ENCODE measurements at places on chromosomes 12 and 14. TPM values are rescaled to one million over a fixed set of nuclear protein-coding genes. Genes with fewer than 3 reads are reported as not detected.
A peak's percentile ranks its signal among the peaks of the same experiment; 100 is the strongest.

Gene PPP1R36
- 0.37 TPM for polyA plus RNA-seq

Gene KRT72
- not detected for polyA plus RNA-seq

Gene EP400
- polyA plus RNA-seq = 3.4 TPM

Gene NDUFB1
- polyA plus RNA-seq = 569 TPM

Gene HAL
- polyA plus RNA-seq = 0.02 TPM

Gene OR5AU1
- polyA plus RNA-seq = not detected

Gene ATL1
- 14.3 TPM for polyA plus RNA-seq

Gene MANSC4
- polyA plus RNA-seq = not detected

Gene AGAP2
- 0.02 TPM for polyA plus RNA-seq

Gene TAS2R9
- polyA plus RNA-seq = not detected

Gene EML1
- 25.5 TPM for polyA plus RNA-seq

Gene GAS2L3
- 20.3 TPM for polyA plus RNA-seq

DNA sequence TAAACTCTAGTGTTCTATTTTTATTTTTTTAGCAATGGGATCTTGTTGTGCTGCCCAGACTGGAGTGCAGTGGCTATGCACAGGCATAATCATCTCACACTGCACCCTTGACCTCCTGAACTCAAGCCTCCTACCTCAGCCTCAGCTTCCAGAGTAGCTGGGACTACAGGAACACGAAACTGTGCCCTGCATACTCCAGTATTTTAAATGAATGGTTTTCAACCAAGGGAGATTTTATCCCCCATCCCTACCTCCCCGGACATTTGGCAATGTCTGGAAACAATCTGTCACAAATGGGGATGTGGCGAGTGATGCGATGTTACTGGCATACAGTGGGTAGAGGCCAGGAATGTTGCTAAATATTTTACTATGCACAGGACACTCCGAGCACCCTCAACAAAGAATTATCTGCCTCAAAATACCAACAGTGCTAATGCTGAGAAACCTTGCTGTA is 2.1 kb downstream of the CBX5 start:
- peak; percentile 61 for DNase-seq

GRCh38 chr14:53953828-53954550 is 2.6 kb downstream of the BMP4 start:
- peak; percentile 50 for DNase-seq

GRCh38 chr14:75425446-75425845 is 2.4 kb upstream of the JDP2 start:
- no peak for DNase-seq

DNA sequence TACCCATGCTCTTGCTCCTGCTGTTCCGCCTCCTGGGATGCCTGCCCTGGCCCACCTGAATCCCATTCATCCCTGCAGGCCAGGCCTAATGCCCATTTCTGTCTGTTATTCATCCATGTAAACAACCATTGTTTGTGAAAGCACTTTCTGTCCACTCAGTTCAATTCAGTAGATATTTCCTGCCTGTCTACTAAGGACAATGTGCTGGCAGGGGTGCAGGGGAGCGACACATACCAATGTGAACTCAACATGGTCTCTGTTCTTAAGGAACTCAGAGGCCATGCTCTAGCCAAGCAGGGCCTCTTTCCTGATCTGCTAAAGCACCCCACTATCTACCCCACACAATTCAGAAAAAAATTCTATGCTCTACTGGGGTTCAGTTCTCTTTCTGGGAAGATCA is 88.5 kb upstream of the ZFP36L1 start:
- DNase-seq = no peak

- DNase-seq = no peak
These were observed 9.4 kb downstream of the SLC6A13 start for GRCh38 chr12:253116-253831.

GRCh38 chr14:28779456-28779855 is 12.9 kb downstream of the FOXG1 start:
- no peak for DNase-seq

DNA sequence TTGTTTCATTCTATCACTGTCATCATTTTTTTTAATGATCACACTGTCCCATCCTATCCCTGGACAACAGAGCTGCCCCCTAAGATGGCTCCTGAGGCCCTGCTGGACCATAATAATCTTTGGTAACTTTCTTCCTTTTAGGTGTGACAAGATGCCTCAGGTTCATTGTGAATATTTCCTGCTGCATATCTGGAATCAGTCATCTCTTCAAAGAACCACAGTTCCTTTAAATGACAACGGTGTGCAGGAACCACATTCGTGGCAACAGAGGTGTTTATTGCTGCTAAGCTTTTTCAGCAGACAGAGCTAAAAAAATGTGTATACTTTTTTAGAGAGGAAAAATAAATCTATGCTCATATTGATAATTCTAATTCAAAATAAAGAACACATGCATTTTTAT is 312.9 kb downstream of the MED13L start:
- DNase-seq = no peak

DNA sequence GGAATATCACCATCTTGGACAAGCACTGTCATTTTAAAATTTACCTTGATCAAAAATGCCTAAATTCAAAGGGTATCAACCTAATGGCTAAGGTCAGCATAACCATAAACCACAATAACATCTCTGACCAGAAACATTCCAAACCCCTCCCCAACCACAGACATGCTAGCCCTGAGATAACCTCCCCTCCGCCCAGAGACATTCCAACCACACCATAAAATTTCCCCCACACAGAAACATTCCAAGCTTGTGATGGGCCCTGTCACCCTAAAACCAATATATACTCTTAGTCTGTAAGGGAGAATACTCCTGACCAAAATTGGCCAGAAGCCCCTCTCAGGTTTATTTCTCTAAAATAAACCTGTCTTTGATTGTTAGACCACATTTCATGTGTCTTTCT is 17.7 kb downstream of the EPYC start:
- no peak for DNase-seq

GRCh38 chr14:38710881-38711280 is 392.2 kb downstream of the SEC23A start:
- no peak for DNase-seq

DNA sequence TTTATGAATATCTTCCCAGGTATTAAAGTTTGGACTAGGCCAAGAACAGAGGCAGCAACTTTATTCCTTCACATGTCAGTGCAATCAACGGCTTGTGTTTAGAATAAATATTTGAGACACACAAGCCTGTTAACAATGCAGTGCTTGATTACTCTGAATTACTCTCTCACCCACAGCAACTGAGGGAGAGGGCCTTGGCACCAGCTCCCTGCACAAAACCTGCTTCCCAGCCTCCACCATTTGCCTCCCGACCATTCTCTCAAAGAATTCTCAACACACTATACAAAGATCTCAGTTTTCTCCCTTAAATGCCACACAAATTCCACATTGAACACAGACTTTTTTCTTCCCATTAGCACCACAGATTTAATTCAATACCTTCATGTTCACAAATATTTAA is 77.0 kb downstream of the STON2 start:
- no peak for DNase-seq

GRCh38 chr12:99852666-99853065 is 132.1 kb downstream of the ANKS1B start:
- no peak for DNase-seq

- DNase-seq = no peak
These were observed 455.0 kb downstream of the PCNX1 start for GRCh38 chr14:71362282-71362681.

DNA sequence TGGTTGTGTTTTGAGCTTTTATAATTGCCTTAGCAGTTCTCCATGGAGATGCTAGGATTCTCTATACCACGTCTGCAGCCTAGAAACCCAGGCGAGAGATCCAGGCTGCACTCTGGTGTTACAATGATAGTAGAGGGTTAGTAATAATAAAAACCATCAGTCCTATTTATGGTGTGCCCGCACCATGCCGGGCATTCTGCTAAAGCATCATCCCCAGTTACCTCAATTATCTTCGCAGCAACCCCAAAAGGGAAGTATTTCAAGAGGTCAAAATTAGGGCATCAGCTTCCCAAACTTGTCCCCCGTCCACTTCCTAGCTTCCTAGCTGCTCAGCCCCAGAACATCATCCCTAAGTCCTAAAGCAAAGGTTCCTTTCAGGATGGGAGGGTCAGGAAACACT is 3.2 kb downstream of the SYNE3 start:
- DNase-seq = no peak

DNA sequence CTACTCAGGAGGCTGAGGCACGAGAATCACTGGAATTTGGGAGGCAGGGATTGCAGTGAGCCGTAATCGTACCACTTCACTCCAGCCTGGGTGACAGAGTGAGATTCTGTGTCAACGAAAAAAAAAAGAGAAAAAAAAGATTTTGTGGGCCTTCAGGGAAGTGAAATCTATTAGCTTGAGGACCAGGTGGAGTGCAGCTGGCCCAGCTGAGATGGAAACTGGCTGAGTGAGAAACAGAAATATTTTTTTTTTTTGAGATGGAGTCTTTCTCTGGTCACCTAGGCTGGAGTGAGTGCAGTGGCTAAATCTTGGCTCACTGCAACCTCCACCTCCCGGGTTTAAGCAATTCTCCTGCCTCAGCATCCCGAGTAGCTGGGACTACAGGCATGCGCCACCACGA is 2.3 kb upstream of the CLEC4C start:
- DNase-seq = no peak

GRCh38 chr12:21265932-21266331 is 68.8 kb downstream of the SLCO1A2 start:
- no peak for DNase-seq

DNA sequence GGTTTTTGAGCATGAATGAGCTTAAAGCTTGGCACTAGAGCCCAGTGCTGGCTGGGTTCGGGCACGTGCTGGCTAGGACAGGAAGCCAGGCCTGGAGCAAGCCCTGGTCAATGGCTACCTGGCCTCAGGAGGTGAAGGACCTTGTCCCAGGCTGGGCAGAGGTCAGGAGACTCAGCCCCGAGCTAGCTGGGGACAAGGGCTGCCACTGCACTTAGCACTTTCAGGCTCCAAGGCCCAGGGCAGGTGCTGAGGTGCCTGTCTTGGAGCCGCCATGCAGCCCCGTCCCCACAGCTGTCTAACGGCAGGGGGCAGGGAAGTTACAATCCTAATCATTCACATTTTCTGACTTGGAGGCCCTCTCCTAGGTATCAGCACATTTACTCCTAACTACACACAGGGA is 4.3 kb upstream of the AQP6 start:
- DNase-seq = no peak

GRCh38 chr12:107404981-107405380 is 280.6 kb upstream of the PWP1 start:
- DNase-seq = peak; percentile 8

GRCh38 chr12:120853188-120853587 is 51.0 kb downstream of the SPPL3 start:
- DNase-seq = peak; percentile 42

GRCh38 chr12:62684570-62685295 is 218.1 kb downstream of the MON2 start:
- DNase-seq = peak; percentile 77

- DNase-seq = no peak
These were observed 29.6 kb upstream of the KCNK10 start for GRCh38 chr14:88352698-88353097.

- DNase-seq = no peak
These were observed 35.7 kb downstream of the IQSEC3 start for GRCh38 chr12:101969-102878.

GRCh38 chr12:128763395-128763794 is 60.4 kb downstream of the SLC15A4 start:
- DNase-seq = no peak

- DNase-seq = peak; percentile 60
These were observed 96.9 kb downstream of the EML5 start for GRCh38 chr14:88695870-88696269.

DNA sequence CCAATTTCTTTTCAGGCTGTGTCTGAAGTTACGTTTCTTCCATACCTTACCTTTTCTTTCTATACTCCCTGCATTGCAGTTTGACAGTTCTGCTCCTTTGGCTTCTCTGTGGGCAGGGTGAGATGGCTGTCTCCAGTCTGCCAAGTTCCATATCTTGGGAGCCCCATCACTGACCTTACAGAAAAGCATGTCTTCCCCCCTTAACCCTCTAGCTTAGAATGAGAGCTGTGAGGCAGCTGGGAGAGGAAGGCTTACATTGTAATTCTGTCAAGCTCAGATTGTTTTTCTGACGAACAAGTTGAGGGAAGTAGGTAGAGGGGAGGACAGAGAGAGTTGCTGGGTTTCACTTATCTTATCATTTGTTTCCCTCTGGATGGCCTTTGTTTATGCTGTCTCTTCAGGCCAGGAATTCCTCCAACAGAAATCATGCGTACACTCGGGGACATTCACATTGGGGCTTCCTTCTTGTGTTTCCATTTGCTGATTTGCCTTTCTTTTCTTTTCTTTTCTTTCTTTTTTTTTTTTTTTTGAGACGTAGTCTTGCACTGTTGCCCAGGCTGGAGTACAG is 9.3 kb downstream of the DAAM1 start:
- no peak for DNase-seq

DNA sequence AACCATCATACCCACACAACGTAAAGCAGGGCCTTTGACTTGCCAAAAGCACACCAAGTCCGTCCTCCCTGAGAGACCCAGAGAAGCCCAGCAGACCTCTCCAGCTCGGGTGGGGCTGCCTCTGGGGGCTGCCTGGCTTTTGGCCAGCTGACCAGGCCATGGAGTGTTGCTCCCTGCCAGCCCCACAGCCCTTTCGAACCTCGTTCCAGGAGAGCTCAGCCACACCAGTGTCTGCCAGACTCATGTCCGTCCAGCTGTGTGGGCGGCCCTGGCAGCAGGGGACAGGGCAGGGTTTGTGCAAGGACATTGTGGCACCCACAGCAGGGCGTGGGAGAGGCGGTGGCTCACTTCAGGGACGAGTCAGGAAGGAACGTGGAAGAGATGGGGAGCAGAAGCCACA is 22.6 kb upstream of the IRF2BPL start:
- DNase-seq = no peak

- no peak for DNase-seq
These were observed 38.9 kb downstream of the BEGAIN start for GRCh38 chr14:100548295-100548655.

- DNase-seq = peak; percentile 82
These were observed 15.6 kb downstream of the SYNE3 start for GRCh38 chr14:95500772-95501401.

- DNase-seq = no peak
These were observed 73.8 kb upstream of the FZD10 start for GRCh38 chr12:130088504-130088903.

GRCh38 chr12:79406993-79407392 is 283.8 kb downstream of the PAWR start:
- DNase-seq = no peak

GRCh38 chr12:121036810-121037326 is 2.2 kb downstream of the OASL start:
- peak; percentile 83 for DNase-seq

DNA sequence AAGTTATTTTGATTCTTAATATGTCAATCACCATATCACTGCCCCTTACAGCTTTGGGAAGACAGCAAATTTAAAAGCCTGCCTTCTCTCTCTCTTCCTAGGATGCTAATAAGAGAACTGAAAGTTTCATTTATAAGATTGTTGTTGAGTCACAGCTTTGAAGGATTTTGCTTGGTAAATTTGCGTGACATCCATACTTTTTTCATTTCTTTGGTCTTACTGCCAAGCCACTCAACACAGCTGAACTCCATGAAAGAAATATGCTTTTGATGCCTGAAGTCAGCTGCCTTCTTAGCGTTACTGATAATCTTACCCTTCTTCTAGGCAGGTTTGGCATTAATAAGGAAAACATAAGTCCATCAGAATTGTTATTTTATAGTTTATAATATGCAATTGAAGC is 155.0 kb downstream of the CRADD start:
- DNase-seq = peak; percentile 39

- no peak for DNase-seq
These were observed 80.8 kb downstream of the PAPOLA start for GRCh38 chr14:96582995-96583394.
